Caudate nucleus (tissue), 63 donors: ENCODE measurements at places on chromosomes 12 and 14.

DNA sequence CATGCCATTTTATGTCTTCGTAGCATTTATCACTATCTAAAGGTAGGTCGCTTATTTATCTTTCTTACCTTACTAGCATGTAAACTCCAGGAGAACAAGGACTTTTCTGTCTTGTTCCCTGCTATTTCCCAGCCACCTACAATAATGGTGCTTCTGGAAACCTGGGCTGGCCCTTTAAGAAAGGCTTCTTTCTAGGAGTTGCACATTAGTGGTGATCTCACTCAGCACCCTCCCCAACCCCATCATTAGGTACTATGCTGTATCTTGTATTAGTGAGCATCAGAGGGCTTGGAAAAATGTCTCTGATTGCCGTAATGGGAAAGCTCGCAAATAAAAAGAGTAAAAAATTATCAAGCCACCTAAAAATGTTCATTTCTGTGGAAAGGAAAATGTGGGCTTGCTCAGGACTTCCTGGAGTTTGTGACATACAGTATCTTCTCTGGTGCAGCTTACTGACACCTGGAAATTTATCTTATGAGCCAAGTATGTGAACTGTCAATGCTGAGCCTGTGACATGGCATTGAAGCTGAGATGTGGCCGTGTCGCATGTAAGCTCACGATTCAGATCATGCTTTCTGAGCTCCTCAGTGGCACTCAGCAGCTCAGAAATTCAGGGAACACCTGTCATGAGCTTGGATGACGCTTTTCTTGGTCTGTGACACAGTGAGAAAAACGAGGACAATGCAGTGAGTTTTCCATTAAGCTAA is 12.4 kb downstream of the CCDC92 start:
- DNase-seq: no peak

DNA sequence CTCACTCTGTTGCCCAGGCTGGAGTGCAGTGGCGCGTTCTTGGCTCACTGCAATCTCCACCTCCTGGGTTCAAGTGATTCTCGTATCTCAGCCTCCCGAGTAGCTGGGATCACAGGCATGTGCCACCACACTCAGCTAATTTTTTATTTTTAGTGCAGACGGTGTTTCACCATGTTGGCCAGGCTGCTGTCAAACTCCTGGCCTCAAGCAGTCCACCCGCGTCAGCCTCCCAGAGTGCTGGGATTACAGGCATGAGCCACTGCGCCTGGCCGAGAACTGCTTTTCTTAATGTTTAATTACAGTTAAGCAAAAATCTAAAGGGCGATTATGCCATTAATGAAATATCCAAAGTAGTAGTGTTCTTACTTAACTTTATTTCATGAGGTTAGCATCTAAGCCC is 13.6 kb downstream of the YARS2 start:
- no peak for DNase-seq

- DNase-seq: no peak
Measured at GRCh38 chr12:94763462-94763861, 113.1 kb upstream of the TMCC3 start.

DNA sequence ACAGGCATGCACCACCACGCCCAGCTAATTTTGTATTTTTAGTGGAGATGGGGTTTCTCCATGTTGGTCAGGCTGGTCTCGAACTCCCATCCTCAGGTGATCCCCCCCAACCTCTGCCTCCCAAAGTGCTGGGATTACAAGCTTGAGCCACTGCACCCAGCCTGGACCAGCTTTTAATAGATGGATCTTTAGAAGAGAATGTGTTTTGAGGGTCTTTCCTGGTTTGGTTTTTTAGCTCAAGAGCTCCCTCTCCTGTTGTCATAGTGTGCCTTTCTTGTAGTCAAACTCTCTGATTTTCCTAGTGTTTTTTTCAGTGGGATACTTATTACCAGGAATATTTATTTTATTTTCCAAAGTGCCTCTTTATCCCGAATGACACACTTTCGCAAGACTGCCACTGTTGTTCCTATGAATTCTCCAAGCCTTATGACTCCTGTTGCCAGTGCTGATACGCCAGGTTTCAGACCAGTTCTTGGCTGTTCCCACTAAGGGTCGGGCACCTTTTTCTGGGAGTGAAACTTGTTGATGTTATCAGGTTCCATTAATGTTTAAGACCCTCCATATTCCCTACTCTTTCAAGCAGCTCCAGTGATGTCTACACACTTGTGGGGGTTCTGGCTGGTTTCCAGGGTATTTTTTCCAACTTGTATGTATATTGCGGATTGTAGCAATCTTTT is 31.5 kb upstream of the LIMA1 start:
- no peak for DNase-seq

DNA sequence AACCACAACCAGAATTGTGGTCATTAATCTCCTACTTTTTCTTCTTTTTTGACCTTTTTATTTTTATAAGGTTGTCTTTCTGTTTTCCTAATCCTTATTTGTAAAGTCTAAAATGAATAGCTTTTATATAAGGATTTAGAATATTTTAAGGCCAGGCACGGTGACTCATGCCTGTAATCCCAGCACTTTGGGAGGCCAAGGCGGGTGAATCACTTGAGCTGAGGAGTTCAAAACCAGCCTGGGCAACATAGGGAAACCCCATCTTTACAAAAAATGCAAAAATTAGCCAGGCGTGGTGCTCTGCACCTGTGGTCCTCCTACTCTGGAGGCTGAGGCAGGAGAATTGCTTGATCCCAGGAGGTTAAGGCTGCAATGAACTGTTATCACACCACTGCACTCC is 55.1 kb downstream of the IFT81 start:
- no peak for DNase-seq

- DNase-seq: no peak
Measured at GRCh38 chr12:114430306-114430705, 24.4 kb upstream of the TBX5 start.

- DNase-seq: no peak
Measured at GRCh38 chr12:12432364-12432763, 75.5 kb downstream of the BORCS5 start.

- DNase-seq: no peak
Measured at GRCh38 chr14:33271216-33271615, 332.5 kb downstream of the NPAS3 start.

- no peak for DNase-seq
Measured at GRCh38 chr14:87732562-87732961, 260.4 kb downstream of the GALC start.

DNA sequence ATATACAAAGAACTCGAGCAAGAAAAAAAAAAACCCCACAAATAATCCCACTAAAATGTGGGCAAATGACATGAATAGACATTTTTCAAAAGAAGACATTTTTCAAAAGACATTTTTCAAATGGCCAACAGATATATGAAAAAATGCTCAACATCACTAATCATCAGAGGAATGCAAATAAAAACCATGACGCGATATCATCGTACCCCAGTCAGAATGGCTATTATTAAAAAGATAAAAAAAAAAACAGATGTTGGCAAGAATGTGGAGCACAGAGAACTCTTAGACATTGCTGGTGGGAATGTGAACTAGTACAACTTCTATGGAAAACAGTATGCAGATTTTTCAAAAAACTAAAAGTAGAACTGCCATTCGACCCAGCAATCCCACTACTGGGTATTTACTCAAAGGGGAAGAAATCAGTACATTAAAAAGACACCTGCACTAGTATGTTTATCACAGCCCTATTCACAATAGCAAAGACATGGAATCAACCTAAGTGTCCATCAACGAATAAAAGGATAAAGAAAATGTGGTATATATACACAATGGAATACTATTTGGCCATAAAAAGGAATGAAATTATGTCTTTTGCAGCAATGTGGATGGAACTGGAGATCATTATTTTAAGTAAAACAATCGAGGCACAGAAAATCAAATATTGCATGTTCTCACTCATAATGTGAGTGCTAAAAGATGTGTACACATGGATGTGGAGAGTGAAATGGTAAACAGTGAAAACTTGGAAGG is 16.3 kb downstream of the ZBTB39 start:
- no peak for DNase-seq

DNA sequence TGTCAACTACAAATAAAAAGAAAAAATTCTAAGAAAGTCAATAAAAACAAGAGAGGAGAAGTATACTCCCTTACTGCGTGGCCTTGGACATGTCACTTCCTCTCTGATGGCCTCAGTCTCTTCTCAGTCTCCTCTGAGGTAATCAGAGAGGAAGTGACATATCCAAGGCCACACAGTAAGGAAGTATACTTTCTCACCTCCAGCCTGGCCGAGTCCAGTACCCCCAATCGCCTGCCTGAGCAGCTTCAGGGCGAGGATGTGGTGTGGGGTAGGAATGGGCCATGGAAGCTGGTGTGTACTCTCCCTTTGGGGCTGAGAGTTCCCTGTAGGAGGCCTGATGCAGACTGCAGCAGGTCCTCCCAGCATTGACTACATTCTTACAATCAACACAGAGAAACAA is 15.8 kb downstream of the VDR start:
- no peak for DNase-seq

GRCh38 chr14:77258566-77258965 is 12.4 kb downstream of the NGB start:
- no peak for DNase-seq

DNA sequence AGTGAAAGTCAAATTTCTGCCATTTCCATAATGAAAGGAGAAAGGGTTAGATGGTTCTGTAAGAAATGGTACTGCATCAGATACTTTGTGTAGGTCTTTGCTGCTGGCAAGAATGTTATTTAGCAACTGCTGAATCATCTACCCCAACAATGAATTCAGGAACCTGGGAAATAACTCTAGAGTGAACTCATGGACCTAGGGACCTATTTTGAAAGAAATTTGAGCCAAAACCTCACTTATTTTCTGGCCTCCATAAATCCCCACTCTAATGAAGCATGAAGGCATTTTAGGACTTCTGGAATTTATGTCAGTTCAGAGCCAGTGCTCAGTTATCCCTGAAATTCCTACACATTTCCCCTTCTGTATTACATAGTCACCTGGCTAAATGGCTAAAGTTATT is 50.9 kb upstream of the CPNE8 start:
- no peak for DNase-seq

DNA sequence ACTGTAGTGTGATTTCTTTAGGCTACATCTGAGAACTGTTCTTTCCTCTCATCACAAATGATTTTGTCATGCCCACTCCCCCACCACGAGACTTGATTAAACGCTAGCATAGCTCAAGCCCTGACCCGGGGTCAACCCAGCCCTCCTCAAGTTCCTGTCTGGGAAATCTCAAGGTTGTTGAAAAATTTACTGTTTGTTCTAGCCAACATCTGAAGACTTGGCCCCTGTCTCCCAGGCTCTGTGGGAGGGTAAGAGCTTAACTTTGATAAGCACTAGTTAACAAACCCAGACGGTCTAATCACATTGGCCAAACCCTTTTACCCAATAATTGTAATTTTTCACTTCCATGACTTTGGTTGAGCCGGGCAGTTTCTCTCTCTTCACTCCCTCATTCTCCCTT is 86.2 kb upstream of the AMIGO2 start:
- no peak for DNase-seq

DNA sequence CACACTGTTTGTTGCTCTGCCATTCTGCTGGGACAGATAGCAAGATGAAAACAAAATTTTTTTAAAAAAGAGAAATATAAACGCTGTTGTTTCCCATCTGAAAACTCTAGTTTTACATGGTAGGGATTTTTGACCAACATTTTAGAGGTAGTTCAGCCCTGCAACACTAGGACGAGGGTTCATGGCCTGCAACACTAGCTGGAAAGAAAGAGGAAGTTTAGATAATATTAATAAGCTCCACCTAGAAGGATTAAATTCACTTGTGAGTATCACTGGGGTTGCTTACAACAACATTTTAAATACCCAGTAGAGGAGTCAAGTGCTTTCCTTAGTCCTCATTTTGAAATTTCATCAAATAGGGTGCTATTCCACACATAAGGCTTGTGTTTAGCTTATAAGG is 68.2 kb downstream of the SRGAP1 start:
- DNase-seq: no peak

DNA sequence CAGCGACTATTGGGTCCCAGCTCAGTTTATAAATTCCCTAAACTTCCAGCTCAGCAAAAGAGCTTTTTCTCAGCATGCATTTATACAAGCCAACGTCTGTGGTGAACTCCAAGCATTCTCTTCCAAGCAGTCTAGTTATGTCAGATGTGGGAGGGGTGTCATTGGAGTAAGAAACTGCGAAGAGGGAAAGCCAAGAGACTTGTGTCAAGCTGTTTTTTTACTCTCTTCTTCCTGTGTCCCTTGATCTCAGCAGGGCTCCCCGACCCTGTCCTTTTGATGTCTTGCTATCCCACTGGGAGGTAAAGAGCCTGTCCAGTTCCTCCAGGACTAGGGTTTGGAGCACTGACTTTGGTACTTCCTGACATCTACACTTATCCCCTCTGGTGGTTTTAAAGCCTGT is 69.0 kb downstream of the PPM1H start:
- no peak for DNase-seq

GRCh38 chr14:104395941-104396681 is 183.5 kb upstream of the C14orf180 start:
- no peak for DNase-seq

- DNase-seq: no peak
Measured at GRCh38 chr14:97381309-97381708, 584.1 kb downstream of the VRK1 start.

DNA sequence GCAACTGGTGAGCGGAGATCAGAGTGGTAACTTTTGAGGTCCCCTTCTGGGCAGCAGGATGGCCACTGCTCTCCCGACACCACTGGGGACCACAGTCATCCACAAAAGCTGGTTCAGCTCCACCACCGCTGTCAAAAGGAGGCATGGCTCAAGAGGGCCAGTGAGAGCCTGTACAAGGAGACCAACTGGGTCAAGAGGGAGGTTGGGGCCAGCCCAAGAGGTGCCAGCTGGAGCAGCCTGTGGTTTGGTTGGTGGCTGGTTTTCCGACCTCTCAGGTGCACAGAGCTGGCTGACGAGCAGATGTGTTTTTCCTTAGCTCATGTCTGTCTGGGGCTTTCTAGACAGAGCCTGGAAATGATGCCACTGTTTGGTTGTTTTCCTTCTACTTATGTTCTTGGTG is 60.1 kb downstream of the ERH start:
- DNase-seq: no peak

DNA sequence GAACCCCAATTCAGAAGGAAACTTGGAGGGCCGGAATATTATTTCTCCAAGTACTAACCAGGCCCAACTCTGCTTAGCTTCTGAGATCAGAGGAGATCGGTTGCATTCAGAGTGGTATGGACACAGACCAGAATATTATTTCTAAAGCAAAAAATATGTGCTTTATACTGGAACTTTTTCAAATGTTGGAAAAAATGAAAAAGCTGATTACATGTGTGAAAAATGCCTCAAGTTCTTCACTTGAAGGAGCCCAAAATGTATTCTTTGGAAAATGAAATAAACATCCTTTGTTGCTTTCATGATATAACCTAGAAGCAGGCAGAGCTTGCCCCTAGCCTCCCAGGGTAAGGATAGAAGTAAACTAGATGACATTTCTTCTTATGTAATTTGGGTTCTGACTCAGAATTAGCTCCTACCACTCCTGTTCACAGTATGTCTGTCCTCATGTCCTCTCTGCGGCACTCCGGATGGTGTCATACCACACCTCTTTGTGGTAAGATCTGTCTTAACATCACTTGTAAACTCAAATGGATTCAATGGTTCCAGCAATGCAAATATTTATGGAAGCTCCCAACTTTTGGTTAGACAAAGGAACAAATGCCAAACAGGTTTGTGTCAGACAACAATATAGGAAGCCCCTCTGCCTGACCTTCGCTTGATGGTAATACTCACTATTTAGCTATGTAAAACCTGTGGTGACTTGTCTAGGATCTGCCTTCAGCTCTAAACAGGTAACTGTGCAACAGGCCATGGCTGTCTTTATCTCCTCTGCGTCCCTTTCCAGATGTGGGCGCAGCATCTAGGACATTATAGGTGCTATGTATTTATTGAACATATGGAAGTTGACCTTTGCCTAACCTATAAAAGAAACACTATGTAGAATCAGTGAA is 178.5 kb downstream of the SSPN start:
- no peak for DNase-seq

GRCh38 chr14:21454843-21455544 is 929 bp downstream of the CHD8 start:
- no peak for DNase-seq
